ENCODE measurements at places on chromosomes 16 and 17. TPM values are rescaled to one million over a fixed set of nuclear protein-coding genes. Genes with fewer than 3 reads are reported as not detected.

DNA sequence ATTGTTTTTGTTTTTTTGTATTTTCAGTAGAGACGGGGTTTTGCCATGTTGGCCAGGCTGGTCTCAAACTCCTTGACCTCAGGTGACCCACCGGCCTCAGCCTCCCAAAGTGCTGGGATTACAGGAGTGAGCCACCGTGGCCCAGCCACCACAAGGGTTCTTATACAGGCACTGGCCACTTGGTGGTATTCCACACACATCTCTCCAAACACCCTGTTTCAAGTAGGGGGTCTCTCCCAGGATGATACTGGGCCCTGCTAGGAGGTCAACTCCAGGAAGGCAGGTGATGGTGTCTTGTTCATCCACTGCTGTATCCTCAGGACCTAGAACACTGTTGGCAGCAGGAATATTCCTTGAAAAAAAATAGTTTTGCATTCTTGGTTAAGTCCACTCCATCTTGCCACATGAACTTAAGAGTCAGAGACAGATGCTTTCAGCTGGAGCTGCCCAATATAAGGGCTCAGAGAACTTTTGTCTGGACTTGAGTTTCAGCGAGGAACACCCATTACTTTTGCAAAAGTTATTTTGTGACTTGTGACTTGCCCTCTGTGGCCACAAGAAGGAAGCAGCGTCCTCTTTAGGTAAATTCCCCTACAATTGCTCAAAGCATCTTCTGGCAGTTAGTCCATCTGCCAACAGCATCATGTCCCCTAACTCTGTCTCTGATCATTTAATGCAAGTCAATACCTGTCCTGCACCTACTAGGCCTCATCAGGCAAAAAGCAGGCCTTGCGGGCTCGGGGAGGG lies 7.4 kb upstream of the EEF2K start:
- DNase-seq, result no peak

GRCh38 chr16:57530522-57531252 lies 5.7 kb downstream of the CCDC102A start:
- DNase-seq, result no peak

DNA sequence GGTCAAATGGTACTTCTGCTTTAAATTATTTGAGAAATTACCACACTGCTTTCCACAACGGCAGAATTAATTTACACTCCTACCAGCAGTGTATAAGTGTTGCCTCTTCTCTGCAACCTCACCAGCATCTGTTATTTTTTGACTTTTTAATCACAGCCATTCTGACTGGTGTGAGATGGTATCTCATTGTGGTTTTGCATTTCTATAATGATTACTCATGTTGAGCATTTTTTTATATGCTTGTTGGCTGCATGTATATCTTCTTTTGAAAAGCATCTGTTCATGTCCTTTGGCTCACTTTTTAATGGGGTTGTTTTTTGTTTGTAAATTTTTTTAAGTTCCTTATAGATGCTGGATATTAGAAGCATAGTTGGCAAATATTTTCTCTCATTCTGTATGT lies 446.7 kb downstream of the PMP22 start:
- no peak for DNase-seq

GRCh38 chr17:51006601-51007000 lies 114.1 kb downstream of the SPAG9 start:
- DNase-seq, result no peak

GRCh38 chr16:49581630-49582298 lies 208.2 kb downstream of the C16orf78 start:
- DNase-seq, result no peak

DNA sequence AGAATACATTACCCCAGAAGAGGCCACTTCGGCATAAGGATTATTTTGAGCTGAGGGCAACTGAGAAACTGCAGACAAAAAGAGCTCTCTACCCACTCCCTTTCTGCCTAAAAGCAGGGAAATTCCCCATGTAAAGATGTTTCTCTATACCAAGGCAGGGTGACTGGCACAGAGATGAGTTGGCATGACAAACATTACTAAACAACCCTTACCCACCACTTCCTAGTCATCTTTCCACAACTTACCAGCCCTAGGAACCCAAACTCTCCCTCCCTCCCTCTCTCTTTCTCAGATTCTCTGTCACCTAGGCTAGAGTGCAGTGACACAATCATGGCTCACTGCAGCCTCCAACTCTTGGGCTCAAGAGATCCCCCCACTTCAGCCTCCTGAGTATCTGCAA lies 68.6 kb downstream of the EMP2 start:
- no peak for DNase-seq

DNA sequence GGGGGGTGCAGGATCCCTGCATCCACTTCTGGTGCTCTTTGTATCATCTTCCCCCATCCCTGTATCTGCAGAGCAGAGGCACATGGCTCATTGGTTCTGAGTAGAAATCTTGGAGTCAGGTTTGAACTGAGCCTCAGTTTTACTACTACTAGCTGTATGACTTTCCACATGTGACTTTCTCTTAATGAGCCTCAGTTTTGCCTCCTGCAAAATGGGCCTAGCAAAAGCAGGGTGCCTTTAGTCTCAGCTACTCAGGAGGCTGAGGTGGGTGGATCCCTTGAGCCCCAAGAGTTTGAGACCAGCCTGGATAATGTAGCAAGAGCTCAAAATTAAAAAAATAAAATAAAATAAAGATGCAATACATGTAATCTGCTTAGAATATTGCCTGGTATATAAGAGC lies 81.4 kb downstream of the SDR42E1 start:
- no peak for DNase-seq

- no peak for DNase-seq
Measured at GRCh38 chr16:23857881-23858269, 22.1 kb downstream of the PRKCB start.

DNA sequence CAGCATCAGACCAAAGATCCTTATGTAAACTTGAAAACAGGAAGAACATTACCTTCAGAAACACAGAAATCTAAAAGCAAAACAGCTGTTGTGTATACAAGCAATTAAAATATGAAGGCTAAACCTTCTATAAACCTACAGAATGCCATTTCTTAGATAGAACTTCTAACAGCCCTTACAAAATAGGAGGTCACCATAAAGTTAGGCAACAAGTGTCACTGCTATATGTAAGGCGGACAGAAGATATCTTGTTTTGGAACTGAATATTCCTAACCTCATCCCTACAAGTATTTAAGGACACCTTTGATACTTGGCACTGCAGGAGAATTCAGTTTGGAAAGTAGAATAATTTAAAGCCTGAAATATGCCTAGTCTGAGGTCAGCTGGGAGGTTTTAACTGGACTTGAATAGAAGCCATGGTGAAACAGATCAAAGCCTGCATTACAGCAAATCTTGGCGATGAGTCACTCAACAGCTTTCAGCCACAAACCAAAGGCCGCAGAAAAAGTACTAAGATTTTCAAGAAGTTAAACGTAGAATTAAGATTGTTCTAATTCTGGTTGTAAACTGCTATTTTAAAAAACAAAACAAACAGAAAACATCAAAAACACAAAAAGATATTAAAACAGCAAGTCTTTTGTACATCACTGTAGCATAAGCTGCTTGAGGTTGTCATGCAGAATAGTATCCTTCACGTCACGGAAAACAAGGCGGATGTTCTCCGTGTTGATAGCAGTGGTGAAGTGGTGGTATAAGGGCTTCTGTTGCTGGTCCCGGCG lies 42.7 kb downstream of the GNA13 start:
- DNase-seq, result no peak

- DNase-seq, result no peak
Measured at GRCh38 chr16:50532576-50532975, 15.6 kb upstream of the NKD1 start.

- DNase-seq, result no peak
Measured at GRCh38 chr17:38719943-38720641, 10.0 kb upstream of the CISD3 start.

DNA sequence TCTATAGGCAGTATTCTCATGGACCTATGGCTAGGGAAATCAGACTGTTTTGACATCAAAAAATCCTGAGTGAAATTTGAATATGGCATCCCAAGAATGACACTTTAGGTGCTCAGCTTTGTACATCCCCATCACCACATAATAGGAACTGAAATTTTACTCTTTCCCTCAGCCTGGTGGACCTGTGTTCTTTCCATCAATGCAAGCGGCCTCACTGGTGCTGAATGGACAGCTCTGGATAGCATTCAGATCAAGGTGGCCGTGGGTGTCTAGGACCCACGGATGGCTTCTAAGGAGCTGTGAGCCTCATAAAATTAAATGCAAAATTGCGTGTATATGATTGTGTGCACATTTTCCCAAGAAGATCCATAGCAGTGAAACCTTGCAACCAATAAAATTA lies 152.6 kb downstream of the MAP2K6 start:
- no peak for DNase-seq

DNA sequence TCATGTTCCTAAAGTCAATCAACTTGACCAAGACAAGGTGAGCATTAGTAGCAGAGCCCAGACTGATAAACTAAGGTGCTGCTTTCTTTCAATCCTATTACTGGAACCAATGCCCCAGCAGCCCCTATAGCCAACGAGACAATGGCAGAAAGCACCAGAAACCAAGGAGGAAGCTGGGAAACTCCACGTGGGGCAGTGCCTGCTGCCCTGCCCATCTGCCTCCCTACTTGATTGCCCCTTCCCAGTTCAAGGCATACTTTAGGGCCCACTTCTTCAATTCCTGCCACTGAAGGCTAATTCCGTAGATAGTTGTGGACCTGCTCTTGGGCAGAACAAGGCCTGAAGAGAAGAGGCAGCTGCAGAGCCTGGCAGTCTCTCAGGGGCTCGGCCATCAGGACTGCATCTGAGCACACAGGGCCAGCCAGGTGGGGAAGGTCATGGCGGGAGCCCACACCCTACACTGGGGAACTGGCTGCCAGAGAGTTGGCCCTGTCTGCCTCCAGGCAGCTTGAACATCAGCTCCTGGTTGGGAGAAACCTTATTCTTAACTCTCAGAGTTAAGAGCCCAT lies 30.9 kb downstream of the WSB1 start:
- no peak for DNase-seq

DNA sequence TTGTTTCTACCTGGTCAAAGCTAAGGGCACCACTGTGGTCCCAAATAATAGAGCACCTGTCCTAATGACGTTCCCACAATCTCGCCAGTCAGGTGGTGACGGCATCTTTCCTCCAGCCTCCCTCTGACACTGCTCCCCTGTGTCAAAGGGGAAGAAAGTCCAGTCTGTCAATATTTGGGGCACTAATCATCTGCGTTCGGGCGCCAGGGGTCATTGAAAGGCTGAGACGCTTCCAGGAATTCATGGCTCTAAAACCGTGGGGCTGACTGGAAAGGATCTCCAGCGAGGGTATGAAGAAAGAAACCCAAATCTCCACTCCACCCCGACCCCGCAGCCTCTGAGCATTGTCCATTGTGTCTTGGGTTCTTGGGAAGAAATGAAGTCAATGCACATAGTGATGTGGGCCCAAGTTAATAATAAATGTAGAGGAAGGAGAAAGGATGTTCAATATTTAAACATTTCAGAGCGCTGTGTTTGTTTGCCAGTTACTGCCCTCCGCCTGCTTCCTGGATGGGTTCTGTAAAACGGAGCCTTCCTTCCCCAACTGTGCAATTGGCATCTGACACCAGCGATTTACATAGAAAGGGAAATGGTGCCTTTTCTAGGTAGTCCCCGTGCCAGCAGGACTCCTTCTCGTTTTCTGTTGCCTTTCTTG lies 103.2 kb downstream of the SOCS1 start:
- no peak for DNase-seq

DNA sequence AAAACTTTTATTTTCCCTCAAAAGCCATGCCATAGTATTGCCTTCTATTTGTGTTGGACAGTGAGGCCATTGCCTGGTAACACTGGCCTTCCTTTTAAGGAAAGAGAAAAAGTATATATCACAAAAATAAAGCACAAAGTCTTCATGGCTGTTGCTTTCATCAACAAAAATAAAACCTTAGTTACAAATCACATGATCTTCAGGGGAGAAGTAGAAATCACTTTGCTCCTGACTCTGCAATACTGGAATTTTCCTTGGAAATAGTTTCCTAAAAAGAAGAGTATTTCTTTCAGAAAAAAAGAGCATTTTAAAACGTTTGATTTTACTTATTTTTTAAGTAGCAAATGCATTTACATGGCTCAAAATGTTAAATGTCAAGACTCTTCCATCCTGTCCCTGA lies 41.9 kb downstream of the FAM20A start:
- no peak for DNase-seq

The ITGAE gene
- 32.7 TPM for polyA plus RNA-seq

The SCNN1G gene
- polyA plus RNA-seq, result not detected

The PDIA2 gene
- 0.68 TPM for polyA plus RNA-seq

The CD300H gene
- not detected for polyA plus RNA-seq

The TEKT5 gene
- 0.20 TPM for polyA plus RNA-seq

The IGSF6 gene
- polyA plus RNA-seq, result 3.1 TPM

The ANKFN1 gene
- 2.8 TPM for polyA plus RNA-seq

The ST6GALNAC1 gene
- polyA plus RNA-seq, result 0.70 TPM

The TMEM235 gene
- not detected for polyA plus RNA-seq

The NACA2 gene
- 1.0 TPM for polyA plus RNA-seq

Data from forelimb muscle (tissue), 1 donor.